ENCODE measurements at places on chromosomes 2 and 18.

GRCh38 chr2:68811364-68811763 is 59.8 kb downstream of the BMP10 start:
- DNase-seq = no peak

GRCh38 chr2:95024371-95024770 is 1.1 kb upstream of the MAL start:
- no peak for DNase-seq

- DNase-seq = no peak
These were observed 13.5 kb downstream of the BOK start for GRCh38 chr2:241571821-241572620.

- DNase-seq = no peak
These were observed 35.1 kb downstream of the KCNJ13 start for GRCh38 chr2:232741294-232741693.

GRCh38 chr2:15811367-15811766 is 129.0 kb upstream of the MYCN start:
- DNase-seq = no peak

- DNase-seq = no peak
These were observed 122.9 kb downstream of the GLI2 start for GRCh38 chr2:120858361-120859106.

DNA sequence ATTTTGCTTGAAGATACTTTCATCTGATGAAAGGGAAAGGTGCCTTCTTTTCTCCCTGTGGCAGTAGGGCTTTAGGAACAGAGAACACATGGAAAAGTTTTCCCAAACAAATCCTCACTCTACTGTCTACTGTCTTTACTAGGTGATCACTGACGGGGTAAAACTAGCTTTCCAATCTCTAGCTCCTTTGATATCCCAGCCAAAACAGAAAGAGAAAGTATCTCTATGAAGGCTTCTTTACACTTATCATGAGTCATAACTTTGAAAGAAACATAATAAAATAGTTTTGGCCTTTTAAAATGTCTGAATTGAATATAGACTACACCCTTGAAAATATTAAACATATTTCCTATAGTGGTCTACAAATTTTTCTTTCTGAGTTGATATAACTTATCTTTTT is 214.5 kb downstream of the DSEL start:
- no peak for DNase-seq

GRCh38 chr2:165911231-165911630 is 42.3 kb downstream of the TTC21B start:
- DNase-seq = no peak

DNA sequence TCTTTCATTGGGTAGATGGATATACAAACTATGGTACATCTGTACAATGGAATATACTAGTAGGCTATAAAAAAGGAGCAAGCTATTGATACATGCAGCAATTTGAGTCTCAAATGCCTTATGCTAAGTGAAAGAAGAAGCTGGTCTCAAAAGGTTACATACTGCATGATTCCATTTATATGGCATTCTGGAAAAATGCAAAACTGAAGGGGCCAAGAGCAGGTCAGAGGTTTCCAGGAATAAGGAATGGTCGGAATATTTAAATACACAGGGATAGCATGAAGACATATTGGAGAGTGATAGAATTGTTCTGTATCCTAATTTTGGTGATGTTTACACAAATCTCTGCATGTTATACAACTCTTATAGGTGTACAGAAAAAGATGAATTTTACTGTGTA is 85.8 kb downstream of the BABAM2 start:
- DNase-seq = no peak

DNA sequence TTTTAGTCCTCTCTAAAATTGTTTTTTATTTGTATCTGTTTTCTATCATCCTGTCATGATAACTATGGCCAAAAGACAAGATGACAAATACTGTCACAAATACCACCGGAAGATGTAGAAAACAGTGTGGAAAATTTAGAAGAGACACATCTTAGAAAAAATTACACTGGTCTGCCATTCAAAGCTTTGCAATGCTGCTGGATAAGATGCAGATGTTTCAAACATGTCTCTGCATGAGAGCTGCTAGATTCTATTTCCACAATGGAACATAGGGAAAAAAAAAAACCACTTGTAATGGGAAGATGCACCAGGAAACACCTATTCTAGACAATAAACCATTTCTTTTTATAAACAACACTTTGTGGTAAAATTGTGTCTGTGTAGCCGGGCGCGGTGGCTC is 5.8 kb upstream of the TAF1B start:
- no peak for DNase-seq

- no peak for DNase-seq
These were observed 295.0 kb downstream of the NR4A2 start for GRCh38 chr2:156037482-156037881.

DNA sequence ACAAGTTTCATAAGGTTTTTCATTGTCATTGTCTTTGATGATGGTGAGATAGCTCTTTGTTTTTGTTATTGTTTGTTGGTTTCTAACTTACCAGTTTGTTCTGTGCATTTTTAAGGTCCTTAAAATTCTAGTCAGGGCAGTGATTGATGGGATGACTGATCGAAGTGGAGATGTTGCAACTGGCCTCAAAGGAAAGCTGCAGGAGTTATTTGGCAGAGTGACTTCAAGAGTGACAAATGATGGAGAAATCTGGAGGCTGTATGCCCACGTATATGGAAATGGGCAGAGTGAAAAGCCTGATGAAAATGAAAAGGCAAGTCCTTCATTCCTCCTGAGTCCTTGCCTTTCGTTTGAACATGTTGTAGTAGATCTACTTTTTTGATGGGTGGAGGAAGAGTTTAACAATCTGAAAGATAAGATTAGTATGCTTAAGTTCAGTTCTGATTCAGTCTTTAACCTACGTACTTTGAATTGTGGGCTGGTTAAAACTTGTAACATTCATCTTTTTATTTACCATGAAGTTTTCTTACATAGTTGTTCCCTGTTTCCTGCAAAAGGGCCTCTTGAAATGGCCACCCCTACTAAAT is 135.8 kb upstream of the LTBP1 start:
- no peak for DNase-seq

GRCh38 chr2:144836635-144837350 is 316.9 kb upstream of the ZEB2 start:
- DNase-seq = no peak

- no peak for DNase-seq
These were observed 31.6 kb downstream of the TNS1 start for GRCh38 chr2:217971166-217971565.

- no peak for DNase-seq
These were observed 237.2 kb downstream of the INSIG2 start for GRCh38 chr2:118325321-118325955.

Data from NCI-H2081 (cell line).